ENCODE measurements at places on chromosomes 11 and 22. TPM values are rescaled to one million over a fixed set of nuclear protein-coding genes. Genes with fewer than 3 reads are reported as not detected.

Gene HEPN1
- not detected for total RNA-seq

Gene OR51I1
- total RNA-seq = 0.42 TPM

Gene OSBPL5
- total RNA-seq = 64.1 TPM

Gene PIH1D2
- 1.4 TPM for total RNA-seq

Gene SPINDOC
- total RNA-seq = 20.6 TPM

Gene CCDC81
- 1.5 TPM for total RNA-seq

Gene CAPN5
- total RNA-seq = 6.9 TPM

Gene SPDYC
- total RNA-seq = not detected
